Cortex of kidney (tissue), 1 donor: ENCODE measurements at places on chromosomes 1 and 21.

DNA sequence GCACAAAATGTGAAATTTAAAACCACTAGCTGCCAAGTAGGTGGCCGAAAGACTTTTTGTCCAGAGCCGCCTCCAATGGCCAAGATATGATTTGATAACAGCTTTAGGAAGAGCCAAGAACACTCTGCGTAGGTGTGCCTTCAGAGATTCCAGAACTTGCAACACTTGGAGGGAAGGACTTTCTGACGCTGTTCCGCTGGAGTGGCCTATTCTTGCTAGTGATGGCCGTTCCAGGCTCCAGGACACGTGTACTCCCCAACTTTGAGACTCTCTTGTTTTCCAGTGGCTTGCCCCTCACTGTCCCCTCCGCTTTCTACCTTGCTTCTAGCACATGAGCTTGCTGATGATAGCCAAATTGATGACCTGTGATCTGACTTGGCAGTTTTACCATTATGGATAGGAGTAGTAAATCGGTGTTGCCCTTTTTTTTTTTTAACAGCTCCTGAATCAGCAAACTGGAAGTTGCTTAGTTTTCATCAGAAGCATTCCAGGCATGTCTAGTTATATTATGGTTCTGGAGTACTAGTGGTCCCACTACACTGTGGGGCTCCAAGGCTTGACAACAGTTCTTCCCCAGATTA is 1.0 kb downstream of the PRDX6 start:
- no peak for DNase-seq

- no peak for DNase-seq
Observed at GRCh38 chr1:18001725-18002124, 105.9 kb upstream of the IGSF21 start.

GRCh38 chr1:11499601-11500331 is 20.8 kb downstream of the DISP3 start:
- DNase-seq, result no peak

DNA sequence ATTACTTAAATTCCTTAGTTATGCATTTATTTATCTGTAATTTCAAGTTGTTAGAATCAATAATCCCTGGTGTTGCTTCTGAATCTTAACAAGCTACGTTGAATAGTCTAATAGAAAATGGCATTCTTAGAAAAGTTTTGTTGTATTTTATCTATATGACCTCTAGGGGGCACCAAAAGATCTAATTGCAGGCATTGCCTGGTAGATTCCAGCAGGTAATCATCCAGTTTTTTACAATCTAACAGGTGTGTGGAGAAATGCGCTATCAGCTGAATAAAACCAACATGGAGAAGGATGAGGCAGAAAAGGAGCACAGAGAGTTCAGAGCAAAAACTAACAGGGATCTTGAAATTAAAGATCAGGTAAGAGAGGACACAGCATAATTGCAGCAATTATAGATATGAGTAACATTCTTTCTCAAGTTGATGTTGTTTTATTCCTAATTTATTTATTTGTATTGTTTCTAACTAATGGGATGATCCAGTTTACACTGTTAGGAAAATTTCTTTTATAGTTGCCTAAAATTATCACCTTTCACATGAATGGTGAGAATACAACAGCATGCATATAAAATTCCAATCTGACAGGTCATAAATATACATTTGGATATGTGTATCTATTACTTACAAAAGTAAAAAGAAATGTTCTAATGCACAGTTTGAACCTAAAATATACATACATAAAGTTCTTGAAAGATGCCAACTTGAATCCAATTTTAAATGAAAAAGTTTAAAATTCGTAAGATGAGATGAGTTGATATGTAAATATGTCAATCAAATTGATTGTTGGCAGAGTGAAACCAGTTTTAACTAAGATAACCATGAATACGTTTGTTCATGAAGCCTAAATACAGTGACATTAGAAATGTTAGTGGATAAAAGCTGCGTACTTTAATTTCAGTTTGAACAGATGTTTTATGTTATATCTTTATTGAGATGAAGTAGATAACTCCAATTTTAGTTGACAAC is 88.4 kb downstream of the SDCCAG8 start:
- DNase-seq, result no peak

- no peak for DNase-seq
Observed at GRCh38 chr1:228376651-228377631, 29.7 kb downstream of the TRIM11 start.

- no peak for DNase-seq
Observed at GRCh38 chr1:154661110-154661509, 53.1 kb upstream of the ADAR start.

DNA sequence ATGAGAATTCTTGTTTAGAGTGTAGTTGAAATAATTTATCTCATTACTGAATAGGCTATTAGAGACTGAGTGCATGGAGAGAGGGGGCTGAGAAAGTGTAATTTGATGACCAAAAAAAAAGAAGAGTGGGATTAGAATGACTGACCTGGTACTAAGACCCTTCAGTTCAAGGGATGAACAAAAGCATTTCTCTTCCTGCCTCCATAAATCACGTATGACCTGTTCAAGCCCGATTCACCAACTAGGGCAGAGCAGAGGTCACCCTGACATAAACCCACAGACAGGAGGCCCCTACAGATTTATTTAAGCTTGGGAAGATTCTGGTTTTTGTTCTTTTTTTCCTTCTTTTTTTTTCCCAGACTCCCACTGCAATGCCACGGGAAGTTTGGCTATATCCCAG is 123.7 kb upstream of the COP1 start:
- no peak for DNase-seq

DNA sequence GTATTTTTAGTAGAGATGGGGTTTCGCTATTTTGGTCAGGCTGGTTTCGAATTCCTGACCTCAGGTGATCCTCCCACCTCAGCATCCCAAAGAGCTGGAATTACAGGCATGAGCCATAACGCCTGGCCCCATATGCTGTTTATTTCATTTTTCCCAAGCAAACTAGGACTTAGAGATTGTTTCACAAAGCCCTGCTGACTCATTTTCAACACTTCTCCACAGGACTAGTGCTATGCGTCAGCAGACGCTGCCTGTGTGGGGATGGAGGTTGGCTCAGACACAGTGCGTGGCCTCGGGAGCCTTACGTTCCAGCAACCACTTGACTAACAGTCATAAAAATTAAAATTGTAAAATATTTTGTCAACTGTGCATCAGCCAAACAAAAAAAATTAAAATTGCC is 22.7 kb downstream of the PKNOX1 start:
- no peak for DNase-seq

DNA sequence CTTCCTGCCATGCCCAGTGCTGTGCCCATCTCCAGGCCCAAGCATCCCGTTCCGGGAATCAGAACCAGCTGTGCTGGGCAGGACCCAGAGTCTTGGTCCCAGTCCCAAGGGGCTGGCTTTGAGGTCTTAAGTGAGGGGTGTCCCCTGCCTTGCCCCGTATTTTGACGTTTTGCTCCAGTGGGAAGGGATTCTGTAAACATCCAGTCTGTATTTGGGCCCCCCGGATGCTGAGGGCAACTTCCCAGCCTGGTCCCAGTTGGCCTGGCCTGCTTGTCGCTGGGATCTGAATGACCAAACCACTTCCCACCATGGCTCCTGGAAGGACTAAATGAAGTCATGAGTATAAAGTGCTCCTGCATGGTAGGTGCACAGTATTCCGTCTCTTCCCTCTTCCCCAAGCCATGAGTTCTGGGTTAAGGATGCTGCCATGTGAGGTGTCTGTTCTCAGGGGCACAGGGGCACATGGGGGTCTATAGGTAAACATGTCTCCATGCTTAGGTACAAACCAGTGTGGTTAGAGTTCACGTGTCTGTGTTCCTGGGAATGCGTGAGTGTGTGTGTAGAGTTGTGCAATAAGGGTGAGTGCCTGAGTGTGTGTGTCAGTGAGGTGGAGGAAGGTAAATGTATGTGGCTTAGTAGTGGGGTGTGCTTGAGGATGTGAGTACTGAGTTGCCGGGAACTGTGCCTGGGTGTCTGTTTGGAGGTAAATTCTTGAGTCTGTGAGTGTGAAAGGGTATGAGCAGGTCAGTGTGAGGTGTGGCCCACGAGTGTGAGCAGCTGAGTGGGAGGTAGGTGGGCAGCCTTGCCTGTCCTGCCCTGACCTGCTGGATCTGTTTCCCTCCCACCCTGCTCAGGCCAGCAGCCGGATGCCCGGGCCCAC is 1.5 kb downstream of the B4GALT2 start:
- no peak for DNase-seq

- no peak for DNase-seq
Observed at GRCh38 chr1:154288661-154289060, 16.2 kb downstream of the HAX1 start.

- DNase-seq, result no peak
Observed at GRCh38 chr1:205351984-205352713, 4.6 kb downstream of the KLHDC8A start.

- DNase-seq, result no peak
Observed at GRCh38 chr1:68269637-68270430, 37.5 kb upstream of the WLS start.

GRCh38 chr1:234968451-234968850 is 160.2 kb downstream of the TOMM20 start:
- DNase-seq, result no peak

GRCh38 chr1:6245086-6245868 is 1.3 kb downstream of the HES3 start:
- DNase-seq, result no peak

GRCh38 chr1:15468145-15468544 is 7.8 kb upstream of the CELA2B start:
- DNase-seq, result no peak

DNA sequence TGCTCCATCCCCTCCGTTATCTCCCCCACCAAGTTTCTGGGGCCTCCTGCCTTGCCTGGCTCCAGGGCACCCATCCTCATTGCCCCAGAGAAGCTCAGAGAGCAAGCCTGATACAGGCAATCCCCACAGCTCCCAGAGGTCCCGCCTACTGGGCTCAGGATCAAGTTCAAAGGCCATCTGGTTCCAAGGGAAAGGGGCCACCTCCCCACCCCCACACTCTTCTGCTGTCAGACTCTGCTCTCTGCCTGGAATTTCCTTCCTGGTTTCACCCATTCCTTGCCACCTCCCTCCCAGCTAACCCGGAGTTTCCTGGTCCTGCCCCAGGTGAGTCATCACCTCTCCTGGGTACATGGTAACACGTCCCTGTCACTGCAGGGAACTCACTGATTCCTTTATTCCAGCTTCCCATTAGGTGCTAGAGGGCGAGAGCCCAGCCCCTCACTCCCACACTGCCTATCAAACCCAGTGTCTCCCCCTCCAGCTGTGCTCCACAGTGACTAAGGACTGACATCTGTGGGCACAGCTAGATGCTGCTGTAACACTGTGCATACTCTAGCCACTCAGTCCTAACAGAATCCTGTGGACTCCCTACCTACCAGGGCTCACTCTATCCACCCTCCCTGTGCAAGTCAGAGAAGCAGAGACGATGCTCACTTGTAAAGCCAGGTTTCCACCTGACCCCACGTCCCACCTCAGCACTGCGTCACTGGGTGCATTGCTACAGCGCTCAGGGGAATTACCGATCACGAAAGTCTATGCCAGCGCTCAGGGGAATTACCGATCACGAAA is 21.8 kb downstream of the RSPH1 start:
- no peak for DNase-seq

DNA sequence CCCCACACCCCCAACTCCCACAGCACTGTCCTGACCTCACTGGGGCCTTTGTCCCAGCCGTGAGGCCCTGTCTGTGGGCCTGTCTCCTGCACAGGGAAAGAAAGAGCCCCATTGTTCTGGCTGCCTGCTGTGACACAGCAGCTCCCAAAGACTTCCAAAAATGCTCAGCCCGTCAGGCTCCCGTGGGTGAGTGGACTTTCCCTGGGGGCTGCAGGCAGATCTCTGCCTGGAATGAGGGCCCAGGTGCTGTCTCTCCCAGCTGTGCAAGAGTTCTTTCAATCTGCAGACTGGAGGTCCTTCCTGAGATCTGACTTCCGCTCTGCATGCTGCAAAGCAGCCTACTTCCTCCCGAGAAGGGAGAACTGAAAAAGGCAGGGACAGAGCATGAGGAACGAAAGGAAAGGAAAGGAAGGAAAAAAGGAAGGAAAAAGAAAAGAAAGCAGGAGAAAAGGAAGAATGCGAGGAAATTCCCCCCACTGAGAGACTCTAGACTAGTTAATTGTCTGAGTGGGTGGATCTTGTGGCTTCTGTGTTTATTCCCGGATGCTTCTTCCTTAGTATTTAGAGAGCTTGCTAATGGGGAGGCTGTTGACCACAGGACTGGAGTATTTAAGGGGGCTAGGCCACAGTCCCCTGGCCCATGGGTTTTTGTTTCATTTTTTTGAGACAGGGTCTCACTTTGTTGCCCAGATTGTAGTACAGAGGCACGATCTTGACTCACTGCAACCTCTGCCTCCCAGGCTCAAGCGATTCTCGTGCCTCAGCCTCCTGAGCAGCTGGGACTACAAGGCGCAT is 15.0 kb downstream of the NES start:
- DNase-seq, result no peak

DNA sequence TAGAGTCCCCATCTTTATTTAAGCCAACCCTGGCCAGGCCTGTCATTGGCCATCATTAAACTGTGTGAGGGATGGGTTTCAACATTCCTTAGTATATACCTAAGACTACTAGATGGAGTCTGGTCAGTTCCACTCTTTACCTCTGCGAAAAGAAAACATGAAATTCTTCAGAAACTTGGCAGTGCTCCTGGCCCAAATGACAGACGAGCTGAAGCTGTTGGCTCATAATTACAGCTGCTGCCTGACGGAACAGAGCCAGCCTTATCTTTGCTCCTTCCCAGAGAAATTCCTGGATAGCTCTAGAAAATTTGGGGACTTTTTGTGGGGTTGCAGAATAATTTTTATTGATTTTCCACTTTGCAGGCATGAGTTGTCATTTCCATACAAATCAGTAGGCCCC is 30.4 kb downstream of the NPHS2 start:
- DNase-seq, result no peak

DNA sequence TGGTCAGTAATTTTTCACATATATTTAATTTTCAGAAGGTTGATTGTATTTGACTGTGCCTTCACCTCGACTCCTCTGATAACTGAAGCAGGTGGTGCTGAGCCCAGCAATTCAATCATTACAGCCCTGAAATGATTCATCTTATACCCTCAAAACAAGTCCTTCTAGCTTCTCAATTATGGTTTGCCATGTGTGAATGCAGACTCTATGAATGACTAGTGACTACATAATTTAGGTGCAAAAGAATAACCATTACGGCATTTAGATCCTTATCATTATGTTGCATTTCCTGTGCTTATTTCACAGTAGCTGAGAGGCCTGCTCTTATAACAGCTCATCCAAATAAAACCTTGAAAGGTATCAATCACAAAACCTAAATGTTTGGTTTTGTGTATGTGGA is 54.0 kb upstream of the COL11A1 start:
- DNase-seq, result no peak

DNA sequence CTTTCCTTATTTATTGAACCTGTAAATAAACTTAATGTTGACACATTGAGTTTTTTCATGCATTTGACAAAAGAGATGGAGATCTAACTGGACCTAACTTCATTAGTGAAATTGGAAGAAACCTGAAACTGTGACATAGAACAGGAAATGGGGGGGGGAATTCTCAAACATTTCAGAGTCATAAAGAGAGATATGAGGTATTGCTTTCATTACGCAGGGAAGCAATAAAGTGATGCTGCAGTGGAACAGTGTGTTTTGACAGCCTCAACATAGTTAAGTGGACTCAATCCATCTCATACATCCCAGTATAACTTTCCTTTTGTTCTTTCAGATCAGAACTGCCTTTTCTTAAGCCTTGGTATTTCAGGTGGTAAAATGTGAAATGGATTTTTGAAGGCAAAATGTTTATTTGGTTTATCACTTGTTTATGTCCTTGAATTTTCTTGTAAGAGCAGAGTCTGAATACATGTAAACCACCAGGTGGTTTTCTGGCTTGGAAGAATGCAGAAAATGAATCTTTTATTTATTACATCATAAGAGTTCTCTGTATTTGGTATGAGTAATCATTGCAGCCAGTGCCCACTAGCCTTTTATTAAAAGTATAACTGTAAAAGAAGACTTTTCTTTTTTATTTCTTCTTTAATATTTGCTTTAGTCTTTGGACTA is 132.5 kb downstream of the ZNF326 start:
- no peak for DNase-seq
